ENCODE measurements at places on chromosomes 2 and 18. TPM values are rescaled to one million over a fixed set of nuclear protein-coding genes. Genes with fewer than 3 reads are reported as not detected.
A peak's percentile ranks its signal among the peaks of the same experiment; 100 is the strongest.

GRCh38 chr2:156476850-156477206, 40.6 kb downstream of the GPD2 start:
- DNase-seq, result peak; percentile 82

DNA sequence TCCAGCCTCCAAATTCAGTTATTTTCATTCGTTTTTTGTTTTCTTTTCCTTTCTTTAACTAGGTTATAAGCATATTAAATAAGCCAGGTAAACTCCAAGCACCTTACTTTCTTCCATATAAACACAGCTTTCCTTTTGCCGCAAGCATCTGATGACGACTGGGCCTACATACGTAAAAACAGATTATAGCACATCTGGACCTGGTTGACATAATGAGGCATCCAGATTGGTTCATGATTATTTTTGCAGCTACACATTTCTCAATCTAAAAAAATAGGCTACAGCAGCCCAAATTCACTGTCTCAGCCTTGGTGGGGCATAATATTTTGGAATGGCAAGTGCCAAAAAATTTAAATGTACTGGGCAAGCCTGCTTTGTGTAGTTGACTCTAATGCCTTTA, 7.7 kb downstream of the CYP1B1 start:
- peak; percentile 41 for DNase-seq

DNA sequence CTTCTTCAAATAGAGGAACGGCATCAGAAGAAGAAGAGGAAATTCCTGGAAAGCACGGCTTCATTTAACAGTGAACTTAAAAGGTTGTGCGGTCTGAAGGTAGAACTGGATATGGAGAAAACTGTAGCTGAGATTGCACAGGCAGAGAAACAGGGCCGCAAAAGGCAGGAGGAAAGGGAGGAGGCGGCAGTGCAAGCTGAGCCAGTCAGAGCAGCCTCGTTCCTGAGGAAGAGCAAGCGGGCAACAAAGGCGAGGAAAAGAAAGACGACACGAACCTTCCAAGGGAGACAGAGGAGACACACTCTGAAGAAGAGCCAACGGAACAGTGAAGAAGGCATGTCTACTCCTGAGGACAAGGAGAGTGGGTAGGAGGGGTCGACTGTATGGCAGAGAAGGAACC, 22.6 kb upstream of the GAREM2 start:
- no peak for DNase-seq

- DNase-seq, result no peak
Measured at GRCh38 chr2:187294043-187294442, 154.0 kb downstream of the CALCRL start.

Gene ZFP36L2
- 50.4 TPM for total RNA-seq

Gene RNF125
- 0.65 TPM for total RNA-seq

GRCh38 chr2:51301381-51301780, 269.4 kb upstream of the NRXN1 start:
- DNase-seq, result no peak
